ENCODE measurements at places on chromosomes 3 and 15.

- no peak for DNase-seq
These were observed 70.1 kb upstream of the GUCA1C start for GRCh38 chr3:109023656-109024254.

DNA sequence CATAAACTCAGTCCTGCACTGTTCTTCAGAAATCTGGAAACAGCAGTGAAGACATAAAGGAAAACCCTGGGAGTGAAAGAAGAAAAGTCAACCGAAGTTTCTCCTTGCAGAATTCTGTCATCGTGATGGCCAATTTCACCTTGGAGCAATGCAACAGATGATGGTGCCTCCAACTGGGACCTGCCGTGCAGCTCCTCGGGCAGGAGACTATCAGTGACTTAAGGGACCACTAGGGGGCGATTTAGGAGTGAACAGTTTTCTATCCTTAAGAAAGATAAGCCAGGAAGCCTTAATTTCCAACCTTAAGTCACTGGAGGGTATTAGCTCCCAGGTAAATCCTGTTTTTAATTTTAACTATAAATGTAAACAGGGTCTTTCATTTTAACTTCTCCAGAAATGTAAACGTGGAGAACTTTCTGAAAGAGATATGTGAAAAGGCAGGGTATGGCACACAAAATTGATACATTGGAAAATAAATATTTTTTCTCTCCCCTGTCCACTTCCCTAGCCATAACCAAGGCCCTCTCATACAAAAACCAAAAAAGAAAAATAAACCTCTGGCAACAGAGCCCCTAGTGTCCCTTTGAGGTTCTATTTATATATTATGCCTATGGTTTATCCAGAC is 116.3 kb downstream of the PDZRN3 start:
- DNase-seq, result no peak

DNA sequence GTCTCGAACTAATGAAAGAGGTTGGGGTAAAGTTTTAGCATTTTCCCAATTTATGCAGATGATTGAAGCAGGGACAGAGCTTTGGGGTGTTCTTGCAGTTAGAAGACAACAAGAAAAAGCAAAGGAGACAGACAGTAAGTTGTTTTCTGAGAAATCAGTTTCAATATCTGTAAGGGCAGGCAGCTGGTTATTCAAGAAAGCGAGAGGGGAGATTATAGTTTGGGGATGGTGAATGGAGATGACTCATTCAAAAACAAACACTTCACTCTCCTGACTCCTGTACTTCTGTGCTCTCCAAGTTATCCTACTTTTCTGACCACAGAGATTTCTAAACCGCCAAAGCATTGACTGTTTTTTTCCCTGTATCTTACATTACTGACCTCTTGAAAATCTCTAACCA is 352.0 kb downstream of the GAP43 start:
- no peak for DNase-seq

GRCh38 chr15:27123808-27124207 is 152.8 kb downstream of the GABRG3 start:
- DNase-seq, result no peak

- DNase-seq, result no peak
These were observed 3.7 kb downstream of the ATG7 start for GRCh38 chr3:11275926-11276325.

DNA sequence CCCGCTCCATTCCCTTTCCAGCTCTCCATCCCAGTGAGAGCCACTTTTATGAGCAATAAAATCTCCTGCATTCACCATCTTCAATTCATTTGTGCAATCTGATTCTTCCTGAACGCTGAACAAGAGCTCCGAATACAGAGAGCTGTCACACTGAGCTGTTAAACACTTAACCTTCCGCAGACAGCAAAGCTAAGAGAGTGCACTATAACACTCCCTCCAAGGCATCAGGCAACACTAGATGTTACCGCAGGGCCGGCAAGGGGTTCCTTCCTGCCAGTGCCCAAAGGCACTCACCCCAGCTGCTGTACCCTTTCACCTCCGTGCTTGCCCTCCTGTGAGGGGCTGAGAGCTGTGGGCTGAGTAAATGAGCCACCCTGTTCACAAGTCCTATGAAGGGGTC is 85.6 kb downstream of the BCHE start:
- no peak for DNase-seq

- DNase-seq, result no peak
These were observed 4.6 kb upstream of the EPB42 start for GRCh38 chr15:43225201-43225949.

DNA sequence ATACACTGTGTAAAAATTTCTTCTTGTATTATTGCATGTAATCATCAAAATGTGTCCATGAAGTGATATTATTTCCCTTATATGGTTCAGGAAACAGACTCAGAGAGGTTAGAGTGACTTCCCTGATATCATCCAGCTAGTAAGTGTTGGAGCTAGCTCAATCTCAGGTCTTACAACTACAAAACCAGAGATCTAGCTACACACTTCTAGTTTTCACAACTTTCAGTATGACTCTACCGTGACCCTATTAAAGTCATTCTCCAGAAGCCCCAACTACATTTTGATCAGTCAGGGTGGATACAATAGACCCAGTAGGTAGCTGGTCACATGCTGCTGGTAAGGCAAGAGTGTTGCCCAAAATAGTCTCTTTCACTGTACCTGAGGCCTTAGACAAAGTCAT is 165.3 kb downstream of the GOLIM4 start:
- DNase-seq, result no peak

All from stimulated activated CD8-positive, alpha-beta memory T cell treated with anti-CD3 and anti-CD28 coated beads, Interleukin-4, amount 100 ng/mL, for 1 hour (primary cell).